ENCODE measurements at places on chromosomes 11 and 22.

GRCh38 chr11:105603156-105603555 is 6.7 kb upstream of the GRIA4 start:
- DNase-seq = no peak

DNA sequence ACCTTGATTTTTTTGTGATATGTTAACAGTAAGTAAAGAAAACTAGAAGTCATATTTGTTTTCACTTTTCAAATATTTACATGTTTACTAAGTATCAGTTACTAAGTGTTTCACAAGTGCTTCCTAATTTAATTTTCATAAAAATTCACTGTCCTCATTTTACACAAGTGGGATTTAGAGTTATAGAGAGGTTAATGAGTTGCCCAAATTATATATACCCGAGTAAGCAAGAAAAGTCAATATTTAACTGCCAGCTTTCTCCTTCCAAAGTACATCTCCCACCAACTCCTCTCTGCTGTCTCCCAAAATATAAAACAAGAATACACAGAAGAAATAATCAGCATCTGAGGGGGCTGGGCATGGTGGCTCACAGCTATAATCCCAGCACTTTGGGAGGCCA is 896.7 kb upstream of the ANO3 start:
- no peak for DNase-seq

GRCh38 chr11:73386546-73386945 is 10.3 kb downstream of the RELT start:
- DNase-seq = no peak

DNA sequence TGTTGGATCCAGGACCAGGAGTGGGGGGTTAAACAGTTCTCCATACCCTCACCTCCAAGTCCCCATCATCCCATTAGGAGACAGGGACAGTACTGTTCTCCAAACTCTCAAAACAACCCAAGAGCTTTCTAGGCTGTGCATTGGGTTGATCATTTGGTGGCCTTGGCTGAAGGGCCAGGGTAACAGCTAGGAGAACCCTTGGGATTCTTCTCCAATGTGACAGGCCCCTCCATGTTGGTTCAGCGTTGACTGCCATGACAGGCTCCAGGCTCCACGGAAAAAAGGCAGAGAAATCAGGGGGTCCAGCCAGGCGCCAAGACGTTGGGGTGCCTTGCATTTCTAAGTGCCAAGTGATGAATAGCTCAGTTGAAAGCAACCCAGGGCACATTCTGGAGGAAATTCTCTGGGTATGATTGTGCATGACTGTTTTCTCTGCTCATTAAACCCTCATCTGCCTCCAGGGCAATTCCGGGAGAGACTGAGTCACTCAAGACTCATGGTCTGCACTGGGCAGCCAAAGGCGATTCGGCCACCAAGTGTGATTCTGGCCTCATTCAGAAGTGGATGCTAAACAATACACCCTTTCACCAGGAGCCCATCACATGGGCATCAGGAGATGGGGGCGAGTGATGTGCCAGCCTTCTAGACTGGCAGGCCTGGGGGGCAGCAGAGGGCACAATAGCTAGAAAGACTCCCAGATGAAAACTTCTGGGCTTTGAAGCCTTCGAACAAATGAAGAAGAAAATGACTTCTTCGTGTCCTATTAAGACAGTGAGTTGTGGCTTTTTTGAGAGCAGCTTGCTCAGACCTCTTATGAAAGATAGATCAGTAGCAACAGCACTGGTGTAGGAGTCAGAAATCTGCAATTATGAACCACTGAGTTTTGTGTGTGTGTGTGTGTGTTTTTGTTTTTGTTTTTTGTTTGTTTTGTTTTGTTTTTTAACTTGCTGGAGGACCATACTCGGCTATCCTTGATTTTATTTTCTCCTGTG is 27.7 kb downstream of the CD44 start:
- no peak for DNase-seq

- DNase-seq = no peak
These were observed 52.2 kb upstream of the B3GAT1 start for GRCh38 chr11:134464196-134464595.

DNA sequence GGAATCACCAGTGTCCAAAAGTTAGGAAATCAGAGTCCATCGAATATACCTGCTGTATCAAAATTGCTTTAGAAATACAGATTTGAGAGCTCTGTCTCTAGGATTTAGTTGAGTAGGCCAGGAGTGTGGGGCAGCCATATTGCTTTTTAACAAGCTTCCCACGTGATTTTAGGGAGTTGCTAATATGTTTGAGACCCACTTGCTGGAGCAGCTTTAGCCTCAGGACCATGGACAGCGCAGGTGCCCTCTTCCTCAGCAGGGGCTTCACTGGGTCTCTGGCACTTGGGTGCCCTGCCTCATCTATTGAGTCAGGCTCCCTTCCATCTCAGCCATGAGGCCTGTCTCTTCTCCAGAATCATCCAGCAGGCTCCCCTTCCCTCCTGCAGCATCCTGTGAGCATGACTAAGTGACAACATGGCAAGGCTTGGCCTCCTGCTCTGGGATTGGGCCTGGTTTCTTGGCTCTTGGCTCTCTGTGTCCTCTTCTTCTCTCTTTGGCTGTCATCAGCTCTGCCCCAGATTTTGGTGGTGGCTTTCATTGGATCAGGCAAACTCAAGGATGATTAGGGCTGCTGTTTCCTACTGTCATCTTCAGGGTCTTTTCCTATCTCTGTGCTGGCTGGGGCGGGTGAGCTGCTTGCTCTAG is 70.0 kb downstream of the SGSM1 start:
- DNase-seq = no peak

GRCh38 chr11:57315491-57315890 is 9.3 kb downstream of the TNKS1BP1 start:
- DNase-seq = no peak

GRCh38 chr11:123504401-123504800 is 74.3 kb downstream of the GRAMD1B start:
- no peak for DNase-seq

- DNase-seq = no peak
These were observed 93.9 kb downstream of the PKNOX2 start for GRCh38 chr11:125258291-125259032.

- no peak for DNase-seq
These were observed 46.8 kb downstream of the TBX1 start for GRCh38 chr22:19807161-19807913.

All from activated naive CD8-positive, alpha-beta T cell treated with anti-CD3 and anti-CD28 coated beads, Interleukin-2, amount 50 U/mL, for 16 hours (primary cell).